ENCODE measurements at places on chromosomes 2 and 18.
A peak's percentile ranks its signal among the peaks of the same experiment; 100 is the strongest.

DNA sequence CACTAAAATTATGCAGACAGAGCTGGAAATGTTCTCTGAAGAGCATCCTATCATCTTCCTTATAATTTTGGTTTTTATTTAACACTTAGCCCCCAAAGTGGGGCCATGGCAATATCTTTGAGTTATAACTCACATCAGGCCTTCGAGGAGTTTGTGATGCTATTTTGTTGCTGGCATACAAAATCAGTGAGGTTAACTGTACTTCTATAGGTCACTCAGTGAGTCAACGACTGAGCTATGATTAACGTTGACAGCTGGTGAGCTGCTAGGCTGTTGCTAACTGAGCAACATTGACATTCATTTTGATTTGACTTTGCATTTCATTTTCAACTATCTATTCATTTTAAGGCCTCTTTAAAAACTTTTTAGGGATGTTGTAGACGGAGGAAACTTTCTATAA is 50.0 kb downstream of the GPD2 start:
- DNase-seq = peak; percentile 27

DNA sequence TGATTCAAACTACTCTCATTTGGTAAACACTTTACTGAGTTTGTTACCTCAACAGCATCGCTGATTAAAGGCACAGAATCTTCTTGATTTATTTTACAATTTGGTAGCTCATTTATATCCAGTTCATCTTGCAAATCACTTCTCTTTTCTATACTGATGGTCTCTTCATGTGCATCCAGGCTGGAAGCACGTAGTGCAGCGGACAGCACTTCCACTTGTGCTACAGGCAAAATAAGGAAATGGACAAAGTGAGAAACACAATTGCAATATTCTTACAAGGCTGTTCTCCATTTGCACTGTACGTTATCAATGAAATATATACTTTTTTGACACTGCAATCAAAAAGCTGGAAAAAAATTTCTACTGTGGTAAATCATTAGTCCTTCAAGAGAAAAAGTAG is 51.0 kb downstream of the PPP4R1 start:
- DNase-seq = no peak

- no peak for DNase-seq
These were observed 353.4 kb upstream of the VRK2 start for GRCh38 chr2:57693177-57693576.

GRCh38 chr2:239758279-239758877 is 266.8 kb downstream of the NDUFA10 start:
- peak; percentile 15 for DNase-seq

GRCh38 chr2:232798187-232798586 is 21.8 kb upstream of the KCNJ13 start:
- DNase-seq = no peak

DNA sequence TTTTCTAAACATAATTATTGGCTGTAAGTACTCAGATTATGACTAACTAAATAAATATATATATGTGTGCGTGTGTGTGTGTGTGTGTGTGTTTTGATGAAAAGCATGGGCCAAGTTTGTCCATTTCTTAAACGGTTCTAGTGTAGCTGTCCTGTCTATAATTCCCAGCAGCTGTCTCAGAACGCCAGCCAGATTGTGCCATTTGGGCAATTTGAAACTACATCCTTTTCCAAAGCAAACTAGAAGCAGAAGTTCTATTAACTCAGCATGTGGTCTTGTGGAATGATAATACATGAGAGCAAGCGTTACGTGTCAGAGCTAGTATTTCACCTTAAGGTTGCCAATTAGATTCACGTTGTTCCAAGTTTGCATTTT is 1.7 kb downstream of the ARHGAP28 start:
- DNase-seq = peak; percentile 91

GRCh38 chr2:155372969-155373368 is 674.5 kb downstream of the KCNJ3 start:
- DNase-seq = peak; percentile 6

DNA sequence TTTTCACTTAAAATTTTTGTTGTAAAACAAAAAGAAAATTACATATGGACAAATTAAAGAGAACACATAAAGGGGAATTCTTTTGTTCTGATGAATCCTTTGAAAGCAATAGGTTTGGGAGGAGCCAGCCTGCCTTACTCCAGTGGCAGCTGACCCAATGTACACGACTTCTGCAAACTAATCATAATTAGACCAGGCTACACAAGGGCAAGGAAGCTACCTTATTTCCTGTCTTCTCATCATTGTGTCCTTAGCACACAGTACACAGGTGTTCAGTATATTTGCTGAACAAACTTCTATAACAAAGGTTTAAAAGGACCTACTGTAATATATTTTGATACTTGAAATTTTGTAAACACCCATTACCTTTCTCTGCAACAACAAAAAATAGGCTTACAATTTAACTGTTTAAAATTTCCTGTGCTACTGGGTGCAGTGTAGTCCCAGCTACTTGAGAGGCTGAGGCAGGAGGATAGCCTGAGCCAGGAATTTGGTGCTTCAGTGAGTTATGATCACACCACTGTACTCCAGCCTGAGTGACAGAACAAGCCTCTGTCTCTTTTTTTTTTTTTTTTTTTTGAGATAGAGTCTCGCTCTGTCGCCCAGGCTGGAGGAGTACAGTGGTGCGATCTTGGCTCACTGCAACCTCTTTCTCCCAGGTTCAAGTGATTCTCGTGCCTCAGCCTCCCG is 18.9 kb downstream of the KCNG3 start:
- no peak for DNase-seq

GRCh38 chr2:39515273-39515896 is 78.3 kb upstream of the MAP4K3 start:
- DNase-seq = no peak

DNA sequence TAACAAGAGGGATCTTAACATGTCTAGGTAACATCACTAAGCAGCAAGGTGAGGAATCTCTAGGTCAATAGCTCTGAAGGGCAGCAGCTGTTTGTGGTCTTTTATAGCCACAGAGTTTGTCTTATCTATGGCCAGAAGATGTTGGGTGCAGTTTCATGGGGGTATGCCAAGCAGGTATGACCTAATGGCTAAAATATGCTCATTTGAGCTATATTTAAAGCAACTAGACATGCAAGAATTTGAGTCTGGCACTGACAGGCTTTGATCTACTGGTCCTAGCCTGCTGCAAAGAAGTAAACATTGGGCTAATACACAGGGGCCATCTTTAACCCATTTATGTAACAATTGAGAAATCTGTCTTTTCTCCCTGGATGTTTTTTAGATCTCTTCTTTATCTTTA is 13.9 kb upstream of the UGP2 start:
- DNase-seq = peak; percentile 88

DNA sequence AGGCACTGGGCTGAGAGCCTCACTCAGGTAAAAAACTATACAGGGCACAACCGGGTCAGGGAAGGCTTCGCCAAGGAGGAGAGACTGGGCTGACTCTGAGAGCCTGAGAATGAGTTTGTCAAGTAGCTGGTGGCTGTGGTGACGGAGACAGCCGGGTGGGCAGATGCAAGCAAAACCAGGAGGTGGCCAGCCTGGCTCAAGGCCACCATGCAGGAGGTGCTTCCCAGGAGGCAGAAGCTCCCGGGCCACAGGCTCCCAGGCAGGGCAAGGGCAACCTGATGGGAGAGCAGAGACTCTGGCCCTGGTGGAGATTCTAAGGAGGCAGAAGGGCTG is 2.9 kb upstream of the INHBB start:
- DNase-seq = no peak

GRCh38 chr18:12336887-12337286 is 28.8 kb downstream of the TUBB6 start:
- peak; percentile 74 for DNase-seq

DNA sequence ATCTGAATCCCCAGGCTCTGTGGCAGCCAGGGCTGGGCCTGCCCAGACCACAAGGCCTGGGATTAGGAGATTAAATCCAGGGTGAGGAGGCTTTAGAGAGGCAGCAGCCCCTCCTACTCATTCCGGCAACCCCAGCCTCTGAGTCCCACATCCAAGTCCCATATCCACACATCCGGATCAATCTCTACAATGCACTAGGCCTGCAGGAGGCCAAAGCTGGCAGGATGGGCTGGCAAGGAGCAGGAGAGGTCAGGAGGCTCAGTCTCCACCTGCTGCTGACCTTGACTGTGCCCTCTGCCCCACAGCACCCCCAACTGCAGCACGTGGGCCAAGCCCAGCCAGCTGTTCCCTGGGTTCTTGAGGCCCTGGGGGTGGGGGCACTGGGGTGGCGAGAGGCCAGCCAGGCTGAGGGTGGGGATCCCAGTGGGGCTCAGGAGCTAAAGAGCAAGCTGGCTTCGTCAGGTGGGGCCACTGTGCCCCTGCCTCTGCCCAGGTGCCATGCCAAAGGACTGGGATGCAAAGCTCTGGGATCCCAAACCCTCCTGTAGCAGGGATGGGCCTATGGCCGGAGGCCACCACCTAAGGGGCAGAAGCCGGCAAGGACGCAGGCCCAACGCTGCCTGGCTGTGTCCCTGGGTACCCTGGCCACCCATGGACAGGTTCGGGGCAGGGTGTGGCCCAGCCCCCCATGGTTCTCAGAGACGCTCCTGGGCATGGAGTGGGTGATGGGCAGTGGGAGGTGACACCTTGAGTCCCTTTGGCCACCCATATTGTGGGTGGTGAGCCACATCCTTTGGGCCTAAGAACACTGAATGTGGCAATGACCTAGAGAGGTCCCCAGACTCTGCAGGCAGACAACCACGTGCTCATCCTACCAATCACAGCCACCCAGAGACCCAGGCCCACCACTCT is 3.2 kb downstream of the KIF1A start:
- no peak for DNase-seq

GRCh38 chr2:128414351-128414750 is 95.7 kb upstream of the HS6ST1 start:
- DNase-seq = no peak

DNA sequence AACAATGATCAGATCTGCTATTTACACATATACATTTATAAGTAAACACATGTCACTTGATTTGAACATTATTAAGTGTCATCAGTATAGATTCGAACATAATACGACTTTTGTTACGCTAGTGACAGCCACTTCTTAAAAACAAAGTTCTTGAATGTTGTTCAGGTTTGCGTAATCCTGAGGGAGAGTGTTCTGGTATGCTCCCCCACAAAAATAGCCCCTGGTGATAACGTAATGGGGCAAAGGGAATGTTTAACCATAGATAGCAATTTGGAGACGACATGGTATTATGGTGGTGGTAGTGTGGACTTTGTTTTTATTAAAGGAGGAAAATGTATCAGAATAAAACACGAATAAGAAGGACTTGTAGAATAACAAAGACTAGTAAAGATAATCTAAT is 90.6 kb downstream of the PLEKHM3 start:
- DNase-seq = no peak

GRCh38 chr2:235945608-235946140 is 222.5 kb downstream of the GBX2 start:
- no peak for DNase-seq

DNA sequence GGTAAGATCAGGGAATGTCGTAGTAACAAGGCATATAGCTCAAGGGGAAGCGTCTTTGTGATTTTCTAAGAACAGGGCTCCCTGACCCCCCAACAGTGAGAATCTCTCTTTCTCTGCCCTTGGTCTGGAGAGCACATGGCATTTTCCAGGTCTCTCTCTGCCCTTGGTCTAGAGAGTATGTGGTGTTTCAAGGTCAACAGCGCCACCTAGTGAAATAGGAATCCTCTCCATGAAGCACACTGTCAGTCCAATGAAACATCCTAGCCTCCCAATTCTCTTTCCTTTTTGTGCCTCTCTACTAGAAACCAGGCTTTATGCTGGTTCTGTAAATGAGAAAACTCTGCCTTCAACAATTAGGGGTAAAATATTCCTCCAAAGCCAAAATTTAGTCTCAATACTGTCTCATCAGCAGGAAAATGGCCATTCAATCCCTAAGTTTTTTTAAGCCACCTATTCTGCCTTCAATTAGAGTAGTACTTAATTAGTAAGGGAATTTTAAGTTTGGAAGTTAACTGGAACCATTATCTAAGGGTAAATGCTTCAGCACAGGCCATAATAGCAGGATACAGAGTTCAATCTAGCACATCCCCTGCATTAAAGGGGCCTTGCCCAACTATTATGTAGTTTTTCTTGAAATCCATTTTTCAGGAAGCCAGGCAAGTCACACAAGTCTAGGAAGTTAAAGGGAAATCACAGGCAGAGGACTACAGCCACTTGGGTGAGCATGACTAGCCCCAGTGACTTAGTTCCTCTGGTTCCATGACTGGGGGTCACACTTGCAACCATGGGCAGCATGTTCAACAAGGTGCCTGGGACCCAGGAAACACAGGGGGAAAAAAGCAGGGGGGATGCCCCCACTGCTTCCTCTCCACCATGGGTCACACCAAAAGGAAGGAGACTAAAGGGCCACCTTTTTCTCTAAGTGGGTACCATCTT is 12.4 kb downstream of the DYM start:
- DNase-seq = peak; percentile 69

GRCh38 chr18:39346916-39347315 is 1781.3 kb upstream of the CELF4 start:
- no peak for DNase-seq

DNA sequence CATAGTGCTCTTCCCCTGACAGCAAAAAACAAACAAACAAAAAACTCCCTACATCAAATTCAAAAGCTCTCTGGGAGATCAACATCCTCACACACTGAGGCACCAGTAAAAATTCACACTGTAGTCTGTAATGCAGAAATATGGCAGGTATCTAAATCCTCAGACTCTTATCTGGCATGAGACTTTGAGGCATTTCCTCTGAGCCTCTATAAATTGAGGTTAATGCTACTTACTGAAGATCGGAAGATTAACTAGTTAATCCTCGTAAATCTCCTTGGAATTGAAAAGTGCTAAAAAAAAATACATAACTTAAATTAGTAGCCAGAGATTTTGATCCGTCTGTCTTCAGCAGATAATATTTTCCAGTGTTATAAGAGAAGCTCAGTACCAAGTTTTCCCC is 65.0 kb downstream of the AP1S3 start:
- DNase-seq = no peak

GRCh38 chr2:4914036-4914435 is 778.1 kb upstream of the SOX11 start:
- DNase-seq = no peak

GRCh38 chr2:227772197-227772661 is 26.5 kb downstream of the SCYGR8 start:
- no peak for DNase-seq

- DNase-seq = peak; percentile 33
These were observed 600.8 kb downstream of the CPS1 start for GRCh38 chr2:211157211-211157610.

GRCh38 chr2:119305497-119306195 is 61.0 kb downstream of the C2orf76 start:
- no peak for DNase-seq

DNA sequence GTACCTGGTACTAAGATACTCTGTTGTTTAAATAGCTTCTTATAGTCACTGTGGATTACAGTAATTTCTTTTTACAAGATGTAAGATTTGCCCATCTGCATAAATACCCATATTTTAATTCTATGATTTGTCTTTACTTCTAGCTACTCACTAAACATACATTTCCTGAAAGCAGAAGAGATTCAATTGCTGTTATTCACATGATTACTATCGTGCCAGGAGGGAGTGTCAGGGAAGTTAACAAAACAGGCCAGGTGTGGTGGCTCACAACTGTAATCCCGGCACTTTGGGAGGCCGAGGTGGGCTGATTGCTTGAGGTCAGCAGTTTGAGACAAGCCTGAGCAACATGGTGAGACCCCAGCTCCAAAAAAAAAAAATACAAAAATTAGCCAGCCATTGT is 33.8 kb downstream of the PRKCE start:
- no peak for DNase-seq

- DNase-seq = peak; percentile 70
These were observed 94.5 kb downstream of the MTCL1 start for GRCh38 chr18:8799596-8800441.

All from fibroblast of skin of back (primary cell).